SK-N-MC (cell line): ENCODE measurements at places on chromosomes 16 and 17.

GRCh38 chr17:62600805-62601204 lies 26.7 kb upstream of the MRC2 start:
- no peak for DNase-seq

DNA sequence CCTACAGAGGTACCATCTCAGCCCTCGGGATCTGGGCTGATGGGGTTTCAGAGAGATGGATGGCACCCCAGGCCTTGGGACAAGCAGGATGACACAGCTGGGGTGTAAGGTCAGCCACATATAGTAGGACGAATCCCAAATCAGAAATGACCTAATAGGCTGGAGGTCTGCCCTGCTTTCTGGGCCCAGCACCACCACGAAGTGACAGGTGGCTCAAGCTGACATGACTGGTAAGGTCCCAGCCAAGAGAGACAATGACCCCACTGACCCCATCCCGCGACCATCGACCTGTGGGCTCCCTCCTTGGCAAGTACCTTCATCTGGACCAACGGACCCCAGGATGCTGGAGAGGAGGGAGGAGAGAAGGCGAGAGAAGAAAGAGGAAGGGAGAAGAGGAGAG lies 15.6 kb downstream of the CAMKK1 start:
- DNase-seq, result no peak

GRCh38 chr17:56185491-56186221 lies 32.4 kb downstream of the ANKFN1 start:
- DNase-seq, result no peak

- DNase-seq, result no peak
These were observed 7.5 kb downstream of the EPOP start for GRCh38 chr17:38667099-38667786.

- DNase-seq, result no peak
These were observed 27.6 kb downstream of the ELAC2 start for GRCh38 chr17:12990041-12990808.

GRCh38 chr16:54118846-54119245 lies 167.7 kb downstream of the IRX3 start:
- no peak for DNase-seq

DNA sequence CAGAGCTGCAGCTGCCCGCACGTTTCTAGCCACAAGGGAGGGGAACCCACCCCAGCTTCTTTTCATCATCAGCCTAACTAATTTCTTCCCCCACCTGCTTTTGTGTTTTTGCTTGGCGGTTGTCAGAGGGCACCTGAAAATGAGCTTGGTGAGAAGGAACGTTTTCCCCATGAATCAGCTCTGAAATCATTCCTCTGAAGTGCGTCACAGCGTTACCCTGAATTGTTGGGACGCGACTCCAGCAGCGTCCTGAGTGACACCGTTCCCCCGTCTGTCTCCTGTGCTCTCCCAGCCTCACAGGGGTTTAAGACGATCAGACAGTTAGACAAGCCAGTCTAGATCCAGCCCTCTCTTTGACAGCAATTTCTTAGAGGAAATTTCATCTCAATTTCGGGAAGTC lies 722.9 kb upstream of the EEF2KMT start:
- DNase-seq, result no peak

DNA sequence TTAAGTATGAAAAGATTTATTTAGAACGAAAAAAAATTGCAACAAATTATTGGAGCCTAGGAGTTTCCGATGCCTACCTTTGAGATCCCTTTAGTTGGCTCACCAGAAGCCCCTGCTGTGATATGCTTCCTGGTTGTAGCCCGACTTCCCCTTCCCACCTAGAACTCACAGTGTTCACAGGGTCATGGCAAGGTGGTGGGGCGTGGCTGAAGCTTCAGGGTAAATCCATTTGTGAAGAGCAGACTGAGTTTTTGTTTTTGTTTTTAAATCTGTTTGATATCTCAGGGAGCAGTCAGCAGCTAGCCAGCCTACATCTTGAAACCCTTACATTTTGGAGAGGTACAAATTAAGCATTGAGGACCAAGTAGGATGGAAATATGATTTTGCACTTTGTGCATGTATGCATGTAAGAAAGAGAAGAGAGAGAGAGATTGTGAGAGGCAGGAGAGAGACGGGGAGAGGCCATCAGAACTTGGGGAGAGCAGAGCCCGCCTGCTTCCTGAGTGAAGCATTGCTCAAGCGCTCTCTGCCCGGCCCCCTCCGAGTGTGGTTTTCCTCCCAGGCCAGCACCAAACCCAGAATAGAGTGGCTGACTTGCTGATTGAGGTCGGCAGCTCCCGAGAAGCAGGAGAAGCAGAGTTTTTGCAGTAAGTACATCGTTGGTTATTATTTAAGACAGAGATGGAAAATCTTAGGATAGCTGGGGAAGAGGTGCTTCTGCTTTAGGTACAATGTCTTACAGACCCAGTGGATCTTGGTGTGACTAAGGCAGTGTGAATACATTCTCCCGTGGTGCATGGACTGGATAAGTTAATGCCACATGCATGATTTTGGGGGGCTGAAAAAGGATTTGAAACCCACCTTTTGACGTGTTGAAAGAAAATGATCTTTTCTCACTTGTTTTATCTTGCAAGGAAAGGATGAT lies 64.2 kb downstream of the SPECC1 start:
- DNase-seq, result no peak

GRCh38 chr16:88296437-88297177 lies 86.2 kb upstream of the ZNF469 start:
- no peak for DNase-seq
